ENCODE measurements at places on chromosomes 16 and 17.

DNA sequence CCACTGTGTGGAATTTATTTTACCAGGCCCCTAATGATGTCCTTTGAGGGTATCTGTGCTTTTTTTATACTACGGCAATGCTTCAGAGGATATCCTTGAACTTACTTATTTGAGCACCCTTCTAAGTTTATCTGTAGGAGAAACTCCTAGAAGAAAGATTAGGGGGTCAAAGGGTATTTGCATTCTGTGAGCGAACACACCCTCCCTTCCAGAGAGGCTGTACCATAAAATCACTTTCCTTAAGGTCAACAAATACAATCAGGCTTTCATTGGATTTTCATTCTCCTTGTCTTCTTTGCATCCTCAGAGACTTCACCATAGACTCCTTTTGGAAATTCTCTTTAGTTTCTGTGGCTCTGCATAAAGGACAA is 4.7 kb upstream of the C1QTNF1 start:
- DNase-seq, result no peak

GRCh38 chr16:58365623-58366022 is 26.6 kb upstream of the GINS3 start:
- DNase-seq, result no peak

- DNase-seq, result no peak
These were observed 117.8 kb downstream of the AATF start for GRCh38 chr17:37066322-37067255.

DNA sequence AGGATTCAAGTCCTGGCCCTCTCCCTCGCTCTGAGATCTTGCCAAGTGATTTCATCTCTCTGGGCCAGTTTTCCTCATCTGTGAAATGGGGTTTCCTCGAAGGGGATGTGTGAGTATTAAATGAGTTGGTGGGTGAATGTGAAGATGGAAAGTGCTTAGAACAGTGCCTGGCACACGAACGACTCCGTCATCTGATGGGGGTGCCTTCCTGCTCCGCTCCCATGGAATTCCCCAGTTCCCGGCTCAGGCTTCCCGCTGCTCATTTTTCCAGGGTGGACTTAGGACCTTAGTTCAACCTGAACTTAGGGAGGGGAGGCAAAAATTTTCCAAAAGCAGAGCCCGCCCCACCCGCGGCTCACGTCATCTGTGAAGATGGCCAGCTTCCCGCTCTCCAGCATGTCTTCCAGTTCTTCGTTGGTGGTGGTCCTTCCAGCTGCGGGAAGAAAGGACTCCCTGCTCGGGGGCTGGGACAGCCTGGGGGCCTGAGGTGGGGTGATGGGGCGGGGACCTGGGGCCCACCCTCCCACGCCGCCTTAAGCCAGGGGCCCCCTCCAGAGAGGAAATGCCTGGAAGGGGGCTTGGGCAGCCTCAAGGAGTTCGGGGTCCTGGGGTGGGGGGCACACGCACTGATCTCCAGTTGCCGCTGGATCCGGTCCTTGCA is 11.4 kb downstream of the HSD3B7 start:
- DNase-seq, result no peak

DNA sequence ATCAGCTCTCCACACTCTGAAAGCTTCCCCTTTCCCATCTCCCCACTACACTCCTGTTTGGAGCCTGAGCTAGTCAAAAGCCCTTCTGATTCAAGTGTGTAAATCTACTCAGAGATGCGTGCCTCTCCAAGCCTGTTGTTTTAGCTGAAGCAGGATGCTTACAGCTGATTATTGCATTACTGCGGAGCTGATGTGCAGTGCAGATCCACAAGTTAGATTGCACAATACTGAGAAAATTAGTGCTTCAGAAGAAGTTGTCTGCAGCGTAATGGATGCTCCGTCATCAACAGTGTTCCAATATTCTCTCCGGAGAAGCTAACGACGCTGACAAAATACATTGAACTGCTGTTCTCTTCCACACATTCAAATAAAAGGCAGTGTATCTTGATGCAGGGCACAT is 44.8 kb upstream of the NLRP1 start:
- DNase-seq, result no peak

DNA sequence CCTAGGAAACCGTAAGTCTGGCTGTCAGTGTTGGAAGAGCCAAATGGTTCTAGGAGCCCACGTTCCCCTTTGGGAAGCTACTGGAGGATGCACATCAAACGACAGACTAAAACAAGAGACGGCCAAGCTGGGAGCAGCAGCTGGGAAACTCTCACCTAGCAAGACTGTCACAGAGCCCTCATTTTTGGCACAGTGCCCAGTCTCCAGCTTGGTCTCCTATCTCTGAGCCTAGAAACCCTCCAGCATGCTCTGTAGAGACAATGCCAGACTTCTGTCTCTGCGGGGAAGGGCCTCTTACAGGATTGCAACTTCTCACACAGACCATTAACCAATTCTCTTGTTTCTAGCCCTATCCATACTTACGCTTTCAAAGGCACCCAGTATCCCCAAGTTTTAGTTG is 23.5 kb downstream of the GTF3C1 start:
- peak; percentile 48 for DNase-seq

DNA sequence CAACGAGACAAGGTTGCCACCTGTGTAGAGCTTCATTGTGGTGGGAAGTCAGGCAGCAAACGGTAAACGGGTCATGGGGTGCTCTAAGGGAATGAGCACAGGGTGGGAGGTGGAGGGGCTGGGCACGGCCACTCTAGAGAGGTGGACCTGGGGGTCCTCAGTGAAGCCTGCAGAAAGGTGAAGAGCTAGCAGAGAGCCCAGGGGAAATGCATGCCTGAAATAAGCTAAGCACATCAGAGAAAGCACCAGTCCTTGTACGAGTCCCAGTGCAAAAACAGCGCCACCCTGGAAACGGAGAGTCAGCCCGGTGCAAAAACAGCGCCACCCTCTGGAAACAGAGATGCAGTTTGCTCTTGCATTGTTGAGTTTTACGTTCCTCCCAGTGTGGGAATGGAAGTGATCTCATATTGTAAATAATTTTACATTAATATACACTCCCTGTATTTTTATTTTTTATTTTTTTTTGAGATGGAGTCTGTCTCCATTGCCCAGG is 65.0 kb downstream of the TBC1D16 start:
- peak; percentile 75 for DNase-seq

DNA sequence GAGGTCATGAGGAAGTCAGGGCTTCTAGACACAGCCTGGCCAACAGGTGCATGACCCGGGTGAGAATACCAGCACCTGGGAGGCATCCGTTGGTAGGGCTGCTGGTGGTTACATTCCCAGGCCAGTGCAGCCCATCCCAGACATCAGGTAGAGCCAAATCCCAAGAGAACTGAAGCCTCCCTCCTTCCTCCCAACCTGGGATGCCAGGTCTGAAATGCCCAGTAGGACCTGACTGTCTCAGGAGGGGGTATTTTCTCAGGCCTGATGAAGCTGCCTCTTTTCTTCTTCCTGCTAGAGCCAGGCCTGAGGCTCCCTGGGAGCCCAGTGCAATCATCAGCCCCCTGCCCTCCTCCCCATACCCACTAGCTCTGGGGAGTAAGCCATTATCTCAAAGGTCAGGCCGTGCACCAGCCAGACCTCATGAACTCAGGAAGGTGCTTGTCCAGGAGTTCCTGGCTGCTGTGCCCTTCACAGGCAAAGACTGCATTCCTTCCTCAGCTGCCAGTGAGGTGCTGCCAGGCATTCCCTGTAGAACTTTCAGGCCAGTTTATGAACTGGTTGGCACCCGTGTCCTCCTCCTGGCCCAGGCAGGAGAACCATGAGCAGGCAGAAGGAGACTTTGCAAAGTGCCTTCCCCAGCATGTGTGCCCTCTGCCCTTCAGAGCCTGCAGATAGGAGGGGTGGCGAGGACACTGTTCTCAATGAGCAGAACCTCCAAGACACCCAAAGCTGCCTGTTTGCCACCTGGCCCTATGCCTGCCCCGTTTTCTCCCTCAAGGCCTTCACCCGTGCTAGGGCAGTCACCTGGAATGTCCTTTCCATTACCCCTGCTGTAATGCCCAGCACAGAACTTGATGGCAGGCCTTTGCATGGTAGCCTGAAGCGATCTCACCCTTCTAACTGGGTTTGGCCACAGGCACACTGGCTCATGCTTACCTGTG is 7.6 kb downstream of the TBX2 start:
- no peak for DNase-seq

GRCh38 chr16:28218109-28218508 is 6.3 kb upstream of the XPO6 start:
- DNase-seq, result peak; percentile 59

DNA sequence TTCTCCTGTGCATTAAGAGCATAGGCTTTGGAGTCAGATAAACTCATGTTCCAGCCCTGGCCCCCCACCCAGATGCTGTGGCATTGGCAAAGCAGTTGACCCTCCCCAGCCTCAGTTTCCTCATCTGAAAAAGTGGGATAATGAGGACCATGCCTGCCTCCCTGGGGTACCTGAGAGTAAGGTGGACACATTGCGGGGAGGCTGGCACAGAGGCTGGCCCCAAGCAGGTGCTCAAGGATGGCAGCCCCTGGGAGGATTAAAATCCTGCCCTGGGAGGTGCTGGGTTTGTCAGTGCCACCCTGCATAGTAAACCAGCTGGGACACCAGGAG is 11.8 kb downstream of the ENPP7 start:
- no peak for DNase-seq

- DNase-seq, result peak; percentile 93
These were observed 558 bp downstream of the HSD3B7 start for GRCh38 chr16:30985401-30986128.

DNA sequence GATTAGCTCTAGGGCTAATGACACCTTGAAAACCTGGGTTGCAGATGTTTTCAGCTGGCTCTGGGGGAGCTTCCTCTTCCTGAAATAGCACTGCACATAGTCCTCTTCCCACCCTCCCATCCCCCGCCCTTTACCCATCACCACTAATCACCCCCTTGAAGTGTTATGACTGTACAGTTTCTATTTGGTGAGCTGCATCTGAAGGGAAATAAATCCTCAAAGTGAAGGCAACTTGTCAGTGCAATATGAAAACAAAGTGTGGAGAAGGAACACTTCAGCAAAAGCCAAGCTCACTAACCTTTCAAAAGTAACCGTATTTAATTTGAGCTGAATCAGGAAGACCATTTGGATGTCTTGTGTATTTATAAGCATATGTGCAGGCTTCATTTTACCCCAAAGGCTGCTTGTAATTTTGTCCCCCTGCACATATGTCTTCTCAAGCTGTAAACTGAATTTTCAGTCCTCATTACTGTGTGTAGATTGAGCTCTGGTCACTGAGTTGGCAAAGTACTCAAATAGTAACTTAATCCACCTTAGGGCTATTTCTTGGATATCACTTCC is 44.1 kb upstream of the CA10 start:
- DNase-seq, result no peak

GRCh38 chr17:42118545-42118944 is 2.6 kb downstream of the KAT2A start:
- peak; percentile 58 for DNase-seq

GRCh38 chr16:64098451-64098850 is 1023.4 kb downstream of the CDH11 start:
- DNase-seq, result no peak

GRCh38 chr17:68807998-68808772 is 147.0 kb downstream of the ABCA8 start:
- DNase-seq, result no peak

- DNase-seq, result no peak
These were observed 66.3 kb upstream of the DOC2B start for GRCh38 chr17:247767-248166.

GRCh38 chr17:7611635-7612293 is 2.9 kb downstream of the FXR2 start:
- no peak for DNase-seq

- DNase-seq, result no peak
These were observed 35.8 kb upstream of the SNN start for GRCh38 chr16:11632455-11632939.

- no peak for DNase-seq
These were observed 224.2 kb upstream of the IRX3 start for GRCh38 chr16:54510685-54511221.

DNA sequence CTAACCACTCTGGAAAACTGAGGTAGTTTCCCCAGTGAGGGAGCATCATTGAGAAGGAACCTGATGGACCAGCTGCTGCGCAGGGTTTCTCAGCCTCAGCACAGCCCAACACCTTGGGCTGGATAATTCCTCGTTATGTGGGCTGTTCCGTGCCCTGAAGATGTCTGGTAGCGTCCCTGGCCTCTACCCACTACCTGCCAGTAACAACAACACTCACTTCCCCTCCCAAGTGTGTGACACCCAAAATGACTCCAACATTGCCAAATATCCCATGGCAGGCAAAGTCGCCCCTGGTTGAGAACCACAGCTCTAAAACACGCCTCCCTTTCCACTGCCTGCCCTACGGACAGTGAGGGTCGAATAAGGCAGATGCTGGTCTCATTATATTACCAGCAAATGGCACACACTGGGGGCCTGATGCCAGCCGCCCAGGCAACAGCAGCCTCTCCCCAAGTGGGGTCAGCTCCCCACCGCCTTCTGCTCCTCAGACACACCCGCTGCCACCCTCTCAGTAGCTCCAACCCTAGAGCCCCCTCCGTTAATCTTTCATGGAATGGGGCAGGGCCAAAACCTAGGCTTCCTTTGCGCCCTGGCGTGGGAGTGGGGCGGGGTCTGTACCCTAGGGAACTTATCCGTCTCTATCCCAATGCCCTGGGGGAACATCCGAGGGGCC is 1.0 kb downstream of the RHBDF2 start:
- peak; percentile 49 for DNase-seq

- no peak for DNase-seq
These were observed 89.5 kb upstream of the BCAR1 start for GRCh38 chr16:75340741-75341491.

DNA sequence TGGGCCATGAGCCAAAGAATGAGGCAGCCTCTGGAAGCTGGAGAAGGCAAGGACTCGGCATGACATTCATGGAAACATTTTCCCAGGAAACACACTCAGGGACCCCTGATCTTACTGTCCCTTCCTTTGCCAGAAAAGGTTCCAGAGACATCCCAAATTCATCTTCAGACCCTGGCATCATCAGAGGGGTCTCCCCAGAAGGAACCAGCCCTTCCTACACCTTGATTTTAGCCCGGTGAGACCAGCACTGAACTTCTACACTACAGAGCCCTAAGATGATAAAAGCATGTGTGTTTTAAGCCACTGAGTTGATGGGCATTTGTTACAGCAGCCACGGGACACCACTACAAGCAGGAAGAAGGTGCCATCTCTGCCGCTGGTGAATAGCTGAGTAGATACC is 262.3 kb downstream of the C16orf95 start:
- DNase-seq, result no peak
